GM13976 (cell line): ENCODE measurements at places on chromosomes 4 and X.
A peak's percentile ranks its signal among the peaks of the same experiment; 100 is the strongest.

DNA sequence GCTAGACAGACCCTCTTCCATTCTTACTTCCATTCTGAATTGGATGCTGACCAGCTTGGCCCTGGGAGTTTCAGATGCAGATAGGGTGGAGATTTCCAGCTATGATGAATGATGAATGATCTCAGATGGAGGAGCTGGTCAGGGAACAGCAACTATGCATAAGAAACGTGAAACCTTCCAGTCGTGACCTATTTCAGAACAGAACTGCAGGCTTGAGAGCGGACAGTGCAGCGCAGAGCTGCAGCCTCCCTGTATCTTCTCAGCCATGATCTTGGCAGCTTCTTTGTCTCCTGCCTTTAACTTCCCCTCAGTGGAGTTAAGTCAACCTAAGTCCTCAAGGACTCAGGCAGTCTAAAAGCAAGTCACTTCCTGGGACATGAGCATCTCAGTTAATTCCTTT is 43.3 kb upstream of the HAND2 start:
- DNase-seq: no peak

- DNase-seq: no peak
Measured at GRCh38 chr4:180356766-180357165, 1886.4 kb upstream of the TENM3 start.

DNA sequence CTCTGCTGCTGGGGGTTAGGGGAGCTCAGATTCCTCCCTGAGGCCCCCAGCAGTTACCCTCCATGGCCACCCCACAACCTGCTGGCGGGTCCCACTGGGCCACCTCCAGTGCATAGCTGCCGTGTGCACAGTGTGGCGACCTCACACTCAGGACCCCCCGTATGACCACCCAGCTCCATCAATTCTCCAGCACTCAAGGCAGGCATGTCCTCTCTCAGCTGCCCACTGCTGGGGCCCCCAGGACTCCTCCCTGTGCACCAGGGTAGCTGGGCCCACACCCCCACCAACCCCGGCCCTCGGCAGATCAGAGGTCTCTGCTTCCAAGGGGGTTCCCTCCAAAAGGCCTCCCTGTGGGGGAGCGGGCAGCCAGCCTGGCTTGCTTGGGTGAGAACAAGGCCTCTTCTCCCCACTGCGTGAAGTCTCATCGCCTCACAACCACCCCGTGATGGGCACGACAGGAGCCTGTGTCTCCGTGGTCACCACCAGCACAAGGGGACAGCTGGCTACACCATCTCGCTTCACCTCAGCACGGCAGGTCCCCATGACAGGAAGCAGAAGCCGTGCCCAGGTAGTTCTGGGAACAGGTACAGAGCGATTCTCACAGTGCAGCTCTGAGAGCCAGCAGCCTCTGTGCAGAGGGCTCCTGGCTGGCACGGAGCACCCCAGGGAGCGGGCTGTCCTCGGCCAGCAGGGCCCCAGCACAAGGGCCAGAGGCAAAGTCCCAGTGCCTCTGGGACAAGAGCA is 4.6 kb upstream of the HAUS3 start:
- peak; percentile 21 for DNase-seq

DNA sequence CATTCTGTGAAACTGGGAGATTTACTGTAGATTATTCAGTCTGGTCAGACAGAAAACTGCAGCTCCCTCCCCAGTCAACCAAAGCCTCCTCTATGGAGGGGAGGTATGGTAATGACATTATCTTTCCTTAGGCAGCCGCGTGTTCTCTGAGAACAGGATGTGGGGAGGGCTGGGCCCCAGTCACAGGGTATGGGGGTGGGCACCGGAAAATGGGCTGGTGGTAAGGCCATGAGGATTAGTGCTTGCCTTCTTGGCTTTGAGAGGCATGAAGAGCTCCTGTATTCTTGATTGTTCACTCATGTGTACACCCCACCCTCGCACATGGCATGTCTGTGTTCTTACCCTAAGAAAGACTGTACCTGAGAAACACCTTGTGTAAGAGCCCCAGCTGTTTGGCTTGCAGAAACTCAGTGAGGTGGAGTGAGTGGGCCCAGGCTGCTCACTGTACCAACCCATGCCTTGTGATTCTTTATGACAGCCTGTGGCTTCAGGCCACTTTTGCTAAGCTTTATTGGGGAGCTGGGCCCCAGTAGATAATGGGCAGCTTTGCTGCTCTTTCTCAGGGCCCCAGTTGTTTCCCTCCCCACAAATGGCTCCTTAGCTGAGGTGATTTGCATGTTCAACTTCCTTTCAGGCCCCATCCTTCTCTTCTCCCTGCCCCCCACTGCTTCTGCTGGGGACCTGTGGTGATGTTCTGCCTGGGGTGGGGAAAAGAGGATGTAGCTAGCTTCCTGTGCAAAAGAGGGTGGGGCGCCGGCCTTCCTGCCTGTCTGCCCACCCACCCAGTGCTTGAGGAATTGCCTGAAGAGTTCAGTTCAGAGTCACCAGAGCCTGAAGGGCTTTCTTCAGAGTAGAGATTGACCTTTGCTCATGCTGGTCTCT is 30.7 kb downstream of the MSN start:
- peak; percentile 44 for DNase-seq

- DNase-seq: no peak
Measured at GRCh38 chr4:41044165-41044564, 170.2 kb downstream of the APBB2 start.

- DNase-seq: no peak
Measured at GRCh38 chrX:16966752-16967448, 20.4 kb downstream of the REPS2 start.

DNA sequence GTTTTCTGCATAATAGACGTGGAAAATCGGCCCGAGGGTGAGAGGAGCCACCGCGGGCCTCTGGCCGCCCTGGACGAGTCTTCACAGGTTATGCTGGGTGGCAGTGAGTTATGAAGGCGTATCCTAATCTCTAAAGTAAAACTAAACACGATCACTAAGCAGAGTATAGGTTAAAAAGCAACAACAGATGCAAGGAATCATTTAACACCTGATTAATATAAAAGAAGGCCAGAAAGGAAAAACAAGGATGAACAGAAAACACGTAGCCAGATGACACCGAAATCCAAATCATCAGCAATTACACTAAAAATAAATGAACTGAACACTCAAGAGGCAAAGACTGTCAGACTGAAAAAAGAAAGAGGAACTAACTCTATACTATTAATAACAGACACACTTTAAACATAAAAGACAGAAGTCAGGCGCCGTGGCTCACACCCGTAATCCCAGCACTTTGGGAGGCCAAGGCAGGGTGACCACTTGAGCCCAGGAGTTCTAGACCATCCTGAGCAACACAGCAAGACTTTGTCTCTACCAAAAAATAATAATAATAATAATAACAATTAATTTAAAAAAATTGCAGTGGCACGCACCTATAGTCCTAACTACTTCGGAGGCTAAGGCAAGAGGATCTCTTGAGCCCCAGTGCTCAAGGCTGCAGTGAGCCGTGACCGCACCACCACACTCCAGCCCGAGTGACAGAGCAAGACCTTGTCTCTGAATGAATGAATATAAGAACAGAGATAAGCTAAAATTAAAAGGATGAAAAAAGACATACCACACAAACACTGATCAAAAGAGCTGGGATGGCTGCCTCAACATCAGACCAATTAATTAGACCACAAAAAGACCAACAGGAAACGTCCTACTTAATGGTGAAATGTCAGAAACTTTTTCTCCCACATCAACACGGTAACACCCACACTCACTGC is 30.0 kb downstream of the CTBP1 start:
- peak; percentile 80 for DNase-seq

GRCh38 chr4:83850435-83850834 is 314.5 kb downstream of the GPAT3 start:
- no peak for DNase-seq

GRCh38 chrX:49291615-49292337 is 11.7 kb upstream of the GAGE10 start:
- peak; percentile 60 for DNase-seq
